Hematopoietic multipotent progenitor cell treated with erythropoietin and hydrocortisone succinate and interleukin-3 and kit ligand, for 17 days (in vitro differentiated cells): ENCODE measurements at places on chromosomes 4 and X.

DNA sequence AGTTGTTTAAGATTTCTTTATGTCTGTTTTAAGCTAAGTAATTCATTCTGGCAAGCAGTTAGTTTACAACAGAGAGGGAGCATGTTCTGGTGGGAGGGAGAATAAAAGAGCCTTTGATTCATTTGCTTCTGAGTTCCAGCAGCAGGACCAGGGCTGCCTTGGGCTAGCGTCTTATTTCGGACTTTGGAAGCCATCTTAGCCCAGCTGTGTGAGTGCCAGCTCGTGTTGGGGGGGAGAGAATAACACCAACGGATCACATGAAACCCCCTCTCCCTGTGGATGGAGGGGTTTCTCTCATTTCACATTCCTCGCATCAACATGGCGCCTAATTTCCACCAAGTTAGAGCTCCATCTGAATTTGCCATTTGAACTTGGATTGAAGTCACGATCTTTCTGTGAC is 7.4 kb downstream of the GAB1 start:
- DNase-seq: no peak

GRCh38 chr4:76525751-76526150 is 90.7 kb downstream of the SHROOM3 start:
- no peak for DNase-seq

- DNase-seq: no peak
Observed at GRCh38 chr4:114595207-114595606, 3.4 kb upstream of the UGT8 start.

- no peak for DNase-seq
Observed at GRCh38 chr4:70895811-70896491, 6.2 kb upstream of the MOB1B start.

DNA sequence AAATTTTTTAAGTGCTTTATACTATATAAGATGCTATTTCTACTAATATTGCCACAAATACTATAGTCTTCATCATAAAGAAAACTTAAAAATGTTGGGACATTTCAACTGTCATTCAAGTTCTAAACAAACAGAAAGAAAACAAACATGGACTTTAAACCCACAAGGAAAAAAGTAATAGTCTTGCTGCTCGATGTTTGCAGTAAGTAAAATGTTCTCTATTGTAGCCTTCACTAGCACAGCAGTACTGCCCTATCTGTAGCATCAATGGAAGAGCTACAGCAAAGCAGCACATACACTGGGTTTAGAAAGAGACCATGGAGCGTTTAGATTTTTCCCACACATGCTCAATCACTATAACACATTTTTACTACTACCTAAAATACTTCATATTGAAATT is 146.8 kb downstream of the KLHL13 start:
- DNase-seq: no peak

- DNase-seq: no peak
Observed at GRCh38 chr4:31390849-31391248, 670.7 kb downstream of the PCDH7 start.

GRCh38 chr4:6955261-6955911 is 45.8 kb downstream of the TBC1D14 start:
- no peak for DNase-seq

- DNase-seq: no peak
Observed at GRCh38 chr4:26468977-26469376, 21.3 kb downstream of the CCKAR start.

DNA sequence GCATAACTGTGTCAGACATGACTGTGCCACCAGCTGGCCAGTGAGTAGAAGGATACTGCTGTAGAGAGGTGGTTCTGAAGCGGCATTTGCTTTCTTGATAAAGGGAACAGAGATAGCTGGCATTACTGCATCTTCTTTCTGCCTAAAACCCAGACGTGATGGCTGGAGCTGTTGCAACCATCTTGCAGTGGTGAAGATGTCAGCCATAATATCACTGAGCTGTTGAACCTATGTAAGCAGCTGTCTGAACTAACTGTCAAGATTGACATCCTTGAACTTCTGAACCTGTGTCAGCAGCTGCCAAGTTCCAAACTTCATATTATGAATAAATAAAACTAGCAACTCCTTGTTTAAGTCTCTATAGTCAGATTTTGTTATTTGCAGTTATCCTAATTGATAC is 88.9 kb upstream of the LNX1 start:
- DNase-seq: no peak

- DNase-seq: no peak
Observed at GRCh38 chr4:4395849-4396627, 9.1 kb downstream of the NSG1 start.

GRCh38 chrX:53357799-53358530 is 64.5 kb downstream of the SMC1A start:
- DNase-seq: no peak

- DNase-seq: no peak
Observed at GRCh38 chrX:154517101-154517781, 1.2 kb upstream of the FAM3A start.

GRCh38 chr4:38075370-38076152 is 115.4 kb downstream of the PTTG2 start:
- DNase-seq: peak; percentile 10

- DNase-seq: no peak
Observed at GRCh38 chr4:72631296-72631695, 62.3 kb upstream of the ADAMTS3 start.

GRCh38 chrX:110120025-110120424 is 117.1 kb downstream of the TMEM164 start:
- DNase-seq: no peak

DNA sequence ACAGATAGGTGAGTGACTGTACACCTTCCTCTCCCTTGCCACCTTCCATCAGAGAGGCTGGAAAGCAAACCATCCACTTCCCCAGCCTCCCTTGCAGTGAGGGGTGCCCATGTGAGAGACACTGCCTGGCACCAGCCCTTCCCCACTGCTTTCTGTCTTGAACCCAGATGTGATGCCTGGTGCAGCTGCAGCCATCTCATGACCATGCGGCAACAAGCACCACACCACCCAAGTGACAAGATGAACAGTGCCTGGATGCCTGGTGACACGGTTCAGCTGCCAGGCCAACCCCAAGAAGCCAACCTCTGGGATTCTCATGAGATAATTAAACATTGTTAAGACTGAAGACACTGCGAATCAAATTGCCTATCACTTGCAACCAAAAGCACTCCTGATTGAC is 31.4 kb downstream of the OTOP1 start:
- DNase-seq: no peak

DNA sequence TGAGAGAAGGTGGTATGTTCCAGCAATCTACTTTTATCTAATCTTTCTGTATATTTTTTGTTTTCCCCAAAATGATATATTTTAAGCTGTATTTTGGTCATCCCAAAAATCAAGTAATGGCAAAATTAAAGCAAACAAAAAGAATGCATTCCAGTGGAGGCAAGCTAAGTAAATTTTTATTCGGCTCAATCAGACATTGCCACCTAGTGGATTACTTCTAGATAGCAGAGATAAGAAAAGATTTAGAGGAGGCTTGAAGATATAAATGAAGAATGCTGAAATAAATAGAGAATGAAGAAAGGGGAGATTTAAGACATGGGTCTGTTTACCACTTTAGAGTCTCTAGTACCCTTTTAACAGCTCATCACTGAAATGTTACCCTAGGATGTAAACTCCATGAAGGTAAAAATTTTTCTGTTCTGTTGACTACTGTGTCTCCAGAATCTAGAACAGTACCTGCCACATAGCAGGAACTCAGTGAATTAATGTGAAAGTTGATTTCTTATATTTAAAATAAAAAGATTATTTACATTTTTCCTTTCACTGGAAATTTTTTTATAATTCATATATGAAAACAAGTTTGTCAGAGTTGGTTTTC is 110.9 kb upstream of the ANK2 start:
- no peak for DNase-seq

- peak; percentile 4 for DNase-seq
Observed at GRCh38 chrX:69387567-69388487, 116.3 kb upstream of the NALF2 start.

DNA sequence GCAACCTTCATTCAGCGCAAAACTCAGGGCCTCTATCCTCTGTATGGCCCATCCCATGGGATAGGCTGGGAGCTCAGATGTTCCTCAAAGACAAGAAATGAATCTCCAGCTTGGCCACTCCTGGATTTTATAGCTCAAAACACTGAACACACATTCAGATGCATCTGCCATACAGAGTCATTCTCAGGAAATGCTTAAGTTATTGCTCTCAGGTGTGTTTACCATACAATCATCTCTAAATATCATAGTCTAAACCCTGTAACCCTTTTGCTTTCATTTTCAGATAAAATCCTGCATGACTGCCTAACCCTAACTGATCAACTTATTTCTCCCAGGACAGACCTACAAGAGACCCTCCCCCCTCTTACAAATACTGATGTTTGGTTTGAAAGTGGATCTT is 140.9 kb upstream of the FMR1 start:
- no peak for DNase-seq

GRCh38 chr4:183029365-183029764 is 69.7 kb upstream of the WWC2 start:
- no peak for DNase-seq

- no peak for DNase-seq
Observed at GRCh38 chr4:53840643-53841042, 223.8 kb downstream of the CHIC2 start.

- no peak for DNase-seq
Observed at GRCh38 chrX:39335513-39336235, 534.4 kb downstream of the MID1IP1 start.

GRCh38 chr4:86840858-86841257 is 8.3 kb downstream of the SLC10A6 start:
- DNase-seq: no peak

GRCh38 chrX:103092942-103093341 is at the start of gene NXF3:
NXF3 (minus strand) TSS chrX:103093143; CDS start chrX:103093023, 120 bp downstream.
- no peak for DNase-seq

DNA sequence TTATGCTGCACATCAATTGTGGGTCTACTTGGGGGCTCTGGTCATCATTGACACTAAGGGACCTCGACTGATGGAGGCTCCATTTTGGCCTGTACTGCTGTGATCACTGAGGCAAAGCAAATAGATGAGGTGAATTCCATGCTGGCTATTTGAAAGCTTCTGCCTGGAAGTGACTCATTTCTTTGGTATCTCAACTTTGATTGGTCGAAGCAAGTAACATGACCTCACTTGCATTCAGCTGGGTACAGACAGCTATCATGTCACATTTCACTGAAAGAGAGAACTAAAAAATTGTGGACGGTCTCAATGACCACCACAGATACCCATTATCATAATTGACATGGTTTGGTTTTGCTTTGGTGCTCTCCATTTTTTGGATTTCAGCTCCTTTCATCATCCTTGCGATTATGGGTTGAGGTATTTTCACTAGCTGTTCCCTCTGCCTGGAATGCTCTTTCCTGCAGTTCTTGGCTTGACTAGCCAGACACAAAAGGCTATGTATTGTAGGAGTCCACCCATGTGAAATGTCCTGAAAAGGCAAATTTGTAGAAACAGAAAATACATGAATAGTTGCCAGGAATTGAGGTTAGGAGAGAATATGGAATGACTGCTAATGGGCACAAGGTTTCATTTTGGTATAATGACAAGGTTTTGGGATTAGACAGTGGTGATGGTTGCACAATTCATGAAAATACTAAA is 369.2 kb upstream of the LCORL start:
- no peak for DNase-seq

GRCh38 chr4:145819853-145820181 is 118.8 kb downstream of the ZNF827 start:
- DNase-seq: no peak

DNA sequence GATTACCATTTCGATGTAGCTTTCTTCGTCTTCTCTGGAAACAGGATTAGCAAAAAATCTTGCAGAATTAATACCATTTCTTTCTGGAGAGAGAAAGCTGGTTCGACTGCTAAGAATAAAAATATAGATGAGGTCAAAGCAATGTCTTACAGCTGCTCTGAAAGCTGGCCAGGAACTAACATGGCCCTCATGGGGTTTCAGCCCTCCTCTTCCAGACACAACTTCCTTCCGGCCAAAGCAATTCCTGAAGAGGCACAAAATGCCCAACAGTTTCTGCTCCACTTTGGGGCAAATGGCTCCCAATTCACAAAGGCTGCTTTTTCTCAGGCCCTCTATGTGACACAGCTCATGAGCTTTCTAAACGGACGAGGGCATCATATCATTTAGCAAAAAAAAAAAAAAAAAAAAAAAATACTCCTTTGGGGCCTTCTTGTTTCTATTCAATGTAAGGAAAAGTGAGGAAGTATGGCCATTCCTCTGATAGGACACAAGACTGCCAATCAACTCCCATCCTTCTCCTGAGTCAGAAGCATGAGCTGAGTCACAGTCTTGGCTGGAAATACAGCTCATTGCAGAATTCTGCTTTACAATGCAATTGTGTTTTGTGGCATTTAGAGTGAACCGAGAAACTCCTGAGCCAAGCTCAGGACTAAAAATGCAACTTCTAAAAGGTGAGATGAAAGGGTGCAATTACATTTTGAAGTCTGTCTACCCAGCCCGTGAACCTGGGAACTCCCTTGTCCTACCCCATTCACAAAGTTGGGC is 42.7 kb upstream of the CTAG2 start:
- no peak for DNase-seq

GRCh38 chr4:25860586-25861279 is 2.1 kb downstream of the SEL1L3 start:
- DNase-seq: no peak

GRCh38 chrX:74461384-74461783 is 40.1 kb downstream of the SLC16A2 start:
- no peak for DNase-seq

GRCh38 chrX:77446908-77447652 is at the start of gene FGF16:
FGF16 (plus strand) TSS chrX:77447389; CDS start chrX:77447675, 286 bp downstream.
- DNase-seq: no peak

GRCh38 chr4:28565396-28565795 is 1704.8 kb downstream of the STIM2 start:
- no peak for DNase-seq

DNA sequence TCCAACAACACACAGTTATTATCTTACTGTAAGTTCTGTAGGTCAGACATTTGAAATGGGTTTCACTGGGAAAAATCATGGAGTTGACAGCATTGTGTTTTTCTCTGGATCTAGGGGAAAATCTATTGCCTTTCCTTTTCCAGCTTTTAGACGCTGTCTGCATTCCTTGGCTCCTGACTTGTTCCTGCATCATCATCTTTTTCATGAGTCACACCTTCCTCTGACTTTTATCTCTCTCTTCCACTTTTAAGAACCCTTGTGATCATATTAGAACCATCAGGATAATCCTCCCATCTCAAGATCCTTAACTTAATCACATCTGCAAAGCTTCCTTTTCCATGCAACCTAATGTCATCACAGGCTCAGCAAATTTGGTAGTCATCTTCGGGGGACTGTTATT is 1454.8 kb downstream of the RPA4 start:
- DNase-seq: no peak

GRCh38 chrX:148534291-148534690 is 33.9 kb downstream of the AFF2 start:
- DNase-seq: no peak
